ENCODE measurements at places on chromosomes 1 and 21.
A peak's percentile ranks its signal among the peaks of the same experiment; 100 is the strongest.

DNA sequence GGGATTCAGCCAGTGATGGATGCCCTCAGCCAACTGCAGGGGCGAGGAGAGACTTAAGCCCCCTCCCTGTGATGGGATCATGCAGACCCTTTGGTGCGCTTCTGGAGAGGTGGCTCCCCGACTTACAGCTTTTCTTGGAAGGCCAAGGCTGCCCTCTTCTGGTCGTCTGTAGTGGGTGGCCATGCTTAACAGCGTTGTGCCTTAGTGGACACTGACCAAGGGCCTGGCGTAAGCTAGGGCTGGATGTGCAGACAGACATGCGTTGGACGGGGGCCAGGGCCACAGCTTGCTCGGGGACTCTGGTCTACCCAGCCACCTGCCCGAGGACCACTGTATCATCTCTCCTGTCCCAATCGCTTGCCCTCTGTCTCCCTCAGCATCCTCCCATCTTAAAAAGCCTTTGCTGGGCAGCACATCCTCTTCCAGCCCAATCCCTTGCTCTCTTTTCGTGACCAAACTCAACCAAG is 5.5 kb downstream of the AZIN2 start:
- DNase-seq = peak; percentile 66

DNA sequence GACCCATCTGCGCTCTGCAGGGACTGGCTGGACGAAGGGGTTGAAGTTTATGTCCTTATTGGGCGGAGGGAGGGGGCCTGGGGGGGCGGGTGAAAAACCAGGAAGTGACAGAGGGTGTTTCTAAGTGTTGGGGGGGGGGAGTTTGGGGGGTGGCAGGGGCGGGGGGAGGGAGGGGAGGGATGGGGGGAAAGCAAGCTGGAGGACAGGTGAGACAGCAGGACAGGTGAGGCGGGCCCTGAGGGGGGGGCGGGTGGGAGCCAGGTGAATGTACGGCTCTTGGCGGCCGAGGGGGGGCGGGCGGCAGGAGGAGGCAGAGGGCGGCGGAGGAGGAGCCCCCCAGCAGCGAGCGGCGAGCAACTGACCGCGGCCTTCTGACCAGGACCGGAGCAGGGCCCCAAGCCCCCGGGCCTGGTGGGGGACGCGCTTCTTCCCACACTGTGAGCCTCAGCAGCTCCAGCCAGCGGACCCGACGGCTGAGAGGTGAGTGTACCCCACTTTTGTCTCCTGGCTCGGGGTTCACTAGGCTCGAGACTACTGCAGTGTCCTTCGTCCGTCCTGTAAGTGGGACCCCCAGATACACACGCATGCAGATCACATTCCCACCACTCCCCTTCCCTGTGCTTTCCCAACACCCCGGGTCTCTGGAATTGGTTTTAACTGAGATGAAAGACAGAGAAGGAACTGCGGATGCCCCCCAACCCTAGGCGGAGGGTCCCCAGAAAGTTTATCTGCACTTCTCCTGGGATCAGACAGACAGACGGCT is at the start of gene ZBTB7B:
TSS of gene ZBTB7B (plus strand) at position 339 of the 763 bp plus-strand sequence. CDS start 11,859 bp downstream, outside the sequence.
- DNase-seq = peak; percentile 71

DNA sequence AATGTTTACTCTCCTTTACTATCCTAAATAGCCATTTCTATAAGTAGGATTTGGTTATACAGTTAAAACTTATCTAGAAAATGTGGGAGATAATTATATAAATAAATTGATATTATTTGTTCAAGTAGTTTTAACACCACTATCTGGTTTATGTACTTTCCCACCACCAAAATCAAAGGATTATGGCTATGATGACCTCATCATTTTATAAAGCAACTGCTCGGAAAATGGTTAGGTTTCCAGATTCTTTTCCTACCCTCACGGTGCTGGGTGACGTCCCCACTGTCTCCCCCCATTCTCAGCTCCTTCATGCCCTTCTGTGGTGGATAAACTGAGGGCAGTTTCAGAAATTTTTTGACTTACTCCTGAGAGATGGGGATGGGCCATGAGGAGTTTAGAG is 1011.8 kb upstream of the ADGRL4 start:
- no peak for DNase-seq

GRCh38 chr1:88462488-88463261 is 221.4 kb upstream of the PKN2 start:
- DNase-seq = peak; percentile 42

GRCh38 chr1:143721024-143721373 is 250.8 kb downstream of the FAM72C start:
- no peak for DNase-seq

GRCh38 chr21:35294231-35294898 is 245.3 kb upstream of the RUNX1 start:
- DNase-seq = no peak

DNA sequence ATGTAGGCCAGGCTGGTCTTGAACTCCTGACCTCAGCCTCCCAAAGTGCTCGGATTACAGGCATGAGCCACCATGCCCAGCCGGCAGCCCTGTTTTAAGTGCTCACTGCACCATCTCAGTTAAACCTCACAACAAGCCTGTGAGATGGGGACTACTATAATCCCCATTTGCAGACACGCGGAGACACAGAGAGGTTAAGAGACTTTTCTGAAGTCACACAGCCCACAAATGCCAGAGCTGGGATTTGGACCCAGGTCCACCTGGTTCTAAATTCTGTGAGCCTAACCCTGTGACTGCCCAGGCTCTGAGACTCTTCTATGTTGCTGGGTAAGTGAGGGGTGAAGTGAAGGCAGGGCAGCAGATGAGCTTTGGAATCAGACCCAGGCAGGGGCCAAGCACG is 6.4 kb downstream of the PADI1 start:
- no peak for DNase-seq

DNA sequence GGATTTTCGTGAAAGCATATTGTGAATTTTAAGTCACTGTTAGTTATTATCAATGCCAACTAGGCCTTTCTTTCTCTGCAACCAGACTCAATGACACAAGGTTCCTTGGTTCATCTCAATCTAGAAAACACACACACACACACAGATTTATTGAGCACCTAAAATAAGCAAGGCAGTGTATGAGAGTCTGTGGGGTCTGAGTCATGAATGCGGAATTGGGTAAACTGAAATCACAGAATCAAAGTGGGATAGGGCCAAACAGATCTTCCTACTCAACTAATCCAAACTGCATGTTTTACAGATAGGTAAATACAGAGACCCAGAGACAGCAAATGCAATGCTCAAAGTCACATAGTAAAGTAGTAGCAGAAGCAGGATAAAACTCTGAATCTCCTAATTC is 48.5 kb upstream of the NRDC start:
- no peak for DNase-seq

DNA sequence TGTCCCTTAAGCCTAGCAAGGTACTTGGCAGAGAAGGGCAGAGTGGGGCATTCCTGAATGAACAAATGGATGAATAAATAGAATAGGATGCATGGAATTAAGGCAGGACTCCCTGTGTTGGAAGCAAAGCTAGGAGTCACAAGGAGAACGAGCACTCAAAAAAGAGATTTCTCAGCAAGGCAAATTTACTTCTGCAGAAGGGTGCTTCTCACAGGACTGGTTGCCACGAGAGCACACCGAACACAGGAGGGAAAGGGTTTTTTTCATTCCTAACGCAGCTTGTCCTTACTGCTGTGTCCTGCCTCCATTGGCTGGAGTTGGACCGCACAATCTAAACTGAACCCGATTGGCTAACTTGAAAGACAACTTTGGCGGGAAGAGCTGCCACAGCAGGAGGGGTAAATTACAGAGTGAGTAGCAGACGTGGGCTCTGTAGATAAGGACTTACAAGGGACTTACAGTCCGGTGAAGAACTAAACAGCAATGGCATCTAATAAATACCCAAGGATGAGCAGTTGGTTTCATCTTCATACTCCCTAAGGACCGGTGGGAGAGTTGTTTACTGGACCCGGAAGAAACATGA is 52.4 kb downstream of the KIF26B start:
- DNase-seq = no peak

- no peak for DNase-seq
Observed at GRCh38 chr21:19120591-19120990, 717.0 kb upstream of the TMPRSS15 start.

DNA sequence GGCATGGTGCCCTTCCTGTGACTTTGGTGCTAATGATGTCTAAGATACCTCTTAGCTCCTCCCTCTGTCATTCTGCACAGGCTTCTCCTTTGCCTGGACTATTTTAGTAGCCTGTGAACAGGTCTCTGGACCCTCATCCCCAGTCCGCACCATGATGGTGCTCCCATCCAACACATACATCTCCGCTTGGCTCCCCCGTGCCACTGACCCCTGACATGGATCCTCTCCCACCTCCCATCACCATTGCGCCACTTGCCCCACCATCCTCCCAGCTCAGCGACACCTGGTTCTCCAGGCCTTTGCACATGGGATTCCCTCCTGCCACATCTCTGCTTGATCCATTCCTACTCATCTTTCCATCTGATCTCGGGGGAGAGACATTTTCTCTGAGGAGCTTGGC is 33.9 kb downstream of the RUNX3 start:
- DNase-seq = no peak

- peak; percentile 69 for DNase-seq
Observed at GRCh38 chr1:61081686-61082310, 563 bp upstream of the NFIA start.

DNA sequence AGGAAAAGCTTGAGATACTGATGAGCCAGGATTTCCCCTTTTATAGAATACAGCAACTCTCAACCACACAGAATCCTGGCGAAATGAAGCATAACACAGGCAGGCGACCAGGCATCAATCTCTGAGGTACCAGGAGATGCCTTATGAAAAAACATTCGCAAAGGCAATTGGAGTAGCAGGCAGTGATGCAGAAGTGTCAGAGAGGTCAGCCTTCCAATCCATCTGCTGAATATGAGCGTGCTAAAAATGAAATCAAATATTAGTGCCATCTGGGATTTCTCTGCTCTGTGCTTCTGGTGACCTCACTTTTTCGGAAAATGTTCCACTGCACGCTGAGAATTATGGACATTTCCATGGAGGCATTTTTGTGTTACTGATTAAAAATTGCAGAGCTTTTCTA is 258.8 kb downstream of the VAV3 start:
- DNase-seq = no peak

- DNase-seq = no peak
Observed at GRCh38 chr1:216186141-216186540, 237.1 kb downstream of the USH2A start.

DNA sequence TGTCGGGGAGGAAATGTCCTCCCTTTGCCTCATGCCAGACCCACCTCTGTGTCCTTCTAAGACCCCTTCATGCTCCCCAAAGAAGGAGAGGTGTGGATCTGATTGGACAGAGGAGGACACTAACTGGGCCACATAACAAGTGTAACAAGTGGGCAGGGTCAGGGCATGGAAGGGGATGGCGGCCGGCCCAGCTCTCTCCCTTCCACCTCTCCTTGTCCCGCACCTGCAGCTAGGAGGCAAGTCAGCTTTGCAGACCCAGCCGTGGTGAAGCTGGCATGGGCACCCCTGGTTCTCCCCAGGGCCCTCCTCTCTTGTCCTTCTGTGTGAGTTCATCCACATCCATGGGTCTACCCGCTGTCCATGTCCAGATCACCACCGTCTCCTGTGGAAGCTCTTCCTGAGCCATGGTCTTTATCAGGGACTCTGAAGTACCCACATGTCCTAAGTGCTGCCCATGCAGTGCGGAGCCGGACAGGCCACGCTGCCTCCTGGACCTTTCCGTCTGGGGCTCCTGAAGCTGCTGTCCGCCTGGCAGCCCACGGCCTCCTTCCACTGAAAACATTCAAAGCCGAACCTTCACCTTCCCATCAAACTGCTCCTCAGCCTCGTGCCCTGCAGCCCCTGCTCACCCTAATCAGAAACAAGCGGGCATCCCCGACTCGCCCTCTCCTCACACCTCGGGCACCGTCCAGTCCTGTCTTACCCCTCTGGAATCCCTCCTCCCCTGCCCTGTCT is 460.5 kb downstream of the PTPRU start:
- no peak for DNase-seq

- no peak for DNase-seq
Observed at GRCh38 chr1:55751776-55752175, 536.6 kb upstream of the USP24 start.

- no peak for DNase-seq
Observed at GRCh38 chr1:161215076-161215475, at the start of gene FCER1G. Gene FCER1G (plus strand): TSS chr1:161215295. CDS start chr1:161215322, 27 bp downstream.

DNA sequence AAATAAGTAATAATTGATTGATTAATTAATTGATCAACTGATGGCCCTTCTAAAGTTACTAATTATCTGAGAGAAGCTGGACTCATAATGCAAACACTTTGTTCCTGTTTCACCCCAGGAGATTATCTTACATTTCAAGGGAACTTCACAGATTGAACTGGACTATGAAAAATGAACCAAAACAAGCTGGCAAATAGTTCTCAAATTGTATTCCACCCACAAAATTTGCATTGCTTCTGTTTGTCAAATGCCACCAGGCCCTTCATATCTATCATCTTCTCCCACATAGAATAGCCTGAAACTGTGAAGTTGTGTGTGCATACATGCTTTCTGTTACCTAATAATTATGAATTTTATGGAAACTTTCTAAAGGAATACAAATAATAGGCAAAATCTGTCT is 104.0 kb downstream of the ZNF281 start:
- no peak for DNase-seq

DNA sequence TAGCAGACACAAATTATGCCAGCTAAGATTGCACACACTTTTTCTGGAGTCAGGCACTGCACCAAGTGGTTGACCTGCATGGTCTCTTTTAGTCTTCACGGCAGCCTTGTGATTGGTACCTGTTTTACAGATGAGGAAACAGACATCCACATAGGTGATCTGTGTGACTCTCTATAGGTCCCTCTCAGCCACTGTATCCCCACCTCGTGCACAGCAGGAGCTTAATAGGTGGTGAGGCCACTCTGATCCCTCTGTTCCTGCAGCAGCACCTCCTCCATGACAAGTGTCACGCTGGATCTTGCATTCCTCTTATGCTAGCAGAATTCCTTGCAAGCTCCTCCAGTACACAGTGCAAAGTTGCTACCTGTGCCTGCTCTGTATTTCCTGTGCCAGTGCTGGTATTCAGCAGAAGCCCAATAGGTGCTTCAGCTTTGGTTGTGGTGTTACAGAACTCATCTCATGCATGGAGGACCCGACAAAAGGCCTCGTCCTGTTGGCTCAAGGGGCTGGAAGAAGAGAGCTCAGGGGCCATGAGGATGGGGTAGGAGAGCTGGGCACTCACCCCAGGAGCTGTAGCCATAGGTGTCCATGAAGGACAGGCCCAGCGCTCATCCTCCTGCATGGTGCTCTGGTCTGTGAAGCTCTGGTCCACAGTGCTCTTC is 546.7 kb downstream of the PTPRU start:
- DNase-seq = no peak

GRCh38 chr1:89844860-89845259 is 24.0 kb downstream of the LRRC8D start:
- no peak for DNase-seq
